AG08396 (cell line): ENCODE measurements at places on chromosomes 11 and 22.

GRCh38 chr11:106879029-106879428 lies 139.2 kb downstream of the GUCY1A2 start:
- DNase-seq = no peak

DNA sequence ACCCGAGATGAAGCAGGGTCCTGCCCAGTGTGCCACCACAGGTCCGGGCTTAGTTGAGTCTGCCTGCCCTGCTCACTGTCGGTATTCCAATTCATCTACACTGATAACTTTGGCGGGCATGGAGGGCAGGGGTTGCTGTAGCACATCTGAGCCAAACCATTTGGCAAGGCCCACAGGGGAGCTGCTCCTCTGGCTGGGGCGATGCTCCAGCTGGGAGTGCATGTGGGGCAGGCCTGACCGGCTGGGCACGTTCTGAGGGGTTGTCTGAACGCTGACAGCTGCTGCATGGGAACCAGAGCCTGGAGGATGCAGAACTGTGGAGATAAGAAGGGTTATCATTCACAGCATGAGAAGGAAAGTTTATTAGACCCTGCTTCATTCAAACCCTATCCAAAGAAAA lies 40.4 kb downstream of the DRG1 start:
- no peak for DNase-seq

DNA sequence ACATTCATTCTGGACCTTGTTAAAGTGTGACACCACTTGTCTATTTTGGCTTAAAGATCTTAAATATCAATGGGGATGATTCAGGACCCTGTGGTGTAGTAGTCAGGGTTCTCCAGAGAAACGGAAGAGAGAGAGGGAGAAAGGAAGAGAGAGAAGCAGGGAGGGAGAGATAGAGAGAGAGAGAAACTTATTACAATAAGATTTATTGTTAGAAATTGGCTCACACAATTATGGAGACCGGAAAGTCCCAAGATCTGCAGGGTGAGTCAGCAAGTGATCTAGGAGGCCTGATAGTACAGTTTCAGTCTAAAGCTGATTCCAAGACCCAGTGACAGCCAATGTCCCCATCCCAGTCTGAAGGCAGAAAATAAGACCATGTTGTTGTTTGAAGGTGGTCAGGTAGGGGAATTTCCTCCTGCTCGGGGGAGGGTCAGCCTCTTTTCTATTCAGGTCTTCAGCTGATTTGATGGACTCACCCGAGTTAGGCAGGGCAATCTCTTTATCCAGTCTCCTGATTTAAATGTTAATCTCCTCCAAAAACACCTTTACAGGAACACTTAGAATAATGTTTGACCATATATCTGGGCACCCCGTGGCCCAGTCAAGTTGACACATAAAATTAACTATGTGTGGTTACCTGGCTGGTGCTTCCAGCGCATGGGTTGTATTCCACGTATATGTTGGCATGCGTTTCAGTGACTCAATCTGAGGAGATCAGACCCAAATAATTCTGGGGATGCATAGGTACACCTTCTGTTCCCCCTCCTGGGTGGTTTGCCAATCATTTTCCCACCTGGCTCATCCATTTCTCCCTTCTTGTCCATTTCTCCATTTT lies 1350.5 kb downstream of the TBC1D22A start:
- DNase-seq = no peak

GRCh38 chr11:62479631-62480201 lies 60.9 kb downstream of the SCGB1A1 start:
- no peak for DNase-seq

- DNase-seq = no peak
These were observed 125.9 kb downstream of the RCN1 start for GRCh38 chr11:32216749-32217148.

DNA sequence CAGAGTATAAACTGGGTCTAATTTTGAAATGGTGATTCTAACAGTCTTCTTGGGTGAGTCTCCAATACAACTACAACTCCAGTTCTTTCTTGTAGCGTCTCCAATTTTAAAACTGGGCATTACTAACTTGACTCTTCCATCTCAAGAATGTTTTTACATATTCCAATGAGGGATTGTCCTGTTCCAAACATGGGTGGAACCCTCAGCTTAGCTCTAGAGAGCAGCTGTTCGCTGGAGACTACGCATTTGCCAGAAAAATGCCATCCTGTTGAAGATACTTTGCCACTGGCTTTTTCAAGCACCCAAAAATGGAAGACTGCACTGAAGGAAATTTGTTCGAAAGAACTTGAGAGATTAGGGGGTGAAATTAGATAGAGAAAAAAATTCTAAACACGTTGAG lies 870.0 kb downstream of the NTM start:
- DNase-seq = no peak

- no peak for DNase-seq
These were observed 33.5 kb downstream of the ETS1 start for GRCh38 chr11:128553662-128554362.

- DNase-seq = no peak
These were observed 54.2 kb downstream of the OTOG start for GRCh38 chr11:17601256-17601671.

DNA sequence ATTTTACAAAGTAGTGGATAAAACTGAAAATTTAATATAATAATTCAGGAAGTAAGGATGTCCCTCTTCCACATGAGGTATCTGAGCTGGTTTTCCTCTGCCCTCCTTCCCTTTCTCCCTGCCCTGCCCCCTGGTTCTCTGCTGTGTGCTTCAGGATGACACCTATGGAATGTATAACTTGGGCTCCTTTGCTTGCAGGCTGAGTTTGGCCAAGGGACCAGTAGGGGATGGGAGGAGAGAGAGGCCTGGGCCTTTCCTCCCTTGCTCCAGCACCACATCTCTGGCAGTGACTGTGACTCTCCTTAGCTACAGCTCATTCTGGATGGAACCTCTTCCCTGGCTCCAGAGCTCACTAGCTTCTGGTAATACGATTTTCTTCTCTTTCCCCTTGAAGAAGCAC lies 10.1 kb downstream of the IRAG1 start:
- no peak for DNase-seq

DNA sequence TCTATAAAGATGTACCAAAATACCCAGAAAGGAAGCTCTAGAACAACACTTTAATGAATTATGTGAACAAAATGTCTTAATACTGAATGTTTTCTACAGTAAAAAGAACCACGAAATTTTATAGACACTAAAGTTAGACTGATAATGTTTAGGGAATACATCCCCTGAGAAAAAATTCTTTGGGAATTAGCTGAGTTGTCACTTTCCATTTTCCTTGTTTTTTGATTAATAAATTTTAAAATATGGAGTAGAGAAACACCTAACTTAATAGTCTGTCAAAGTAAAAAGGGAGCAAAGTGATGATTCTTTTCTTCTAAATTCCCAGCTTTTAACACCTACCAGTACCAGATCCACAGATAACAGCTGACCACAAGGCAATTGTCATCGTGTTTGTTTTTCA lies 23.1 kb upstream of the SCN3B start:
- DNase-seq = no peak

- DNase-seq = no peak
These were observed 6.5 kb upstream of the SCUBE1 start for GRCh38 chr22:43349636-43350035.

DNA sequence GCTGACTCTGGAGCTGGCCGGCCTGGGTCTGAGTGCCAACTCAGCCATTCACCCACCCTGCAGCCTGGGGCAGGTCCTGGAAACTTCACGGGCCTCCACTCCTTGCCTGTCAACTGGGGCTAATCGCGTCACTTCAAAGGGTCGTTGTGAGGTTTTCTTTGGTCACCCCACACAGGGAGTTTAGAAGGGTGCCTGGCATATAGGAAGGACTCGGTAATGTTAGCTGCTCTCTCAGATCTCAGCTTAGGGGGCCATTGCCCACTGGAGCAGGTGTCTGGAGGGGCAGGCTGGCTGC lies 7.3 kb downstream of the INCENP start:
- no peak for DNase-seq

DNA sequence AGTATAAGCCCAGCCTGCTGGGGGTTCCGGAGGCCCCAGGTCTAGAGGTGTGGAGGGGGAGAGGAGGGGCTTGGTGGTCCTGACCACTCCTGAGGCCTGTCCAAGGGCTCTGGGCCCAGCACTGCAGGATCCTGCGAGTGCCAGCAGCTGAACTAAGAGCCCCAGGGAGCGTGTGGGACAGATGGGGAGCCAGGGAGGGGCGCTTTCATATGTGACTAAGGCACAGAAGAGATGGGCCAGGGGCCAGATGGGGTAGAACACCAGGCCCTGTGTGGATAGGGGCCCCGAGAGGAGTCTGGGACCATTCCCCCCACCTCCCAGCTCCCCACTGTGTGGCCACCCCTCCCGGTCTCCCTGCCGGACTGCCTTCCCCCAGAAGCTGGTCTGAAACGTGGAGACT lies 18.4 kb downstream of the MAFF start:
- no peak for DNase-seq

- DNase-seq = no peak
These were observed 28.1 kb downstream of the TSKU start for GRCh38 chr11:76811259-76811658.

- no peak for DNase-seq
These were observed 19.2 kb upstream of the PGM2L1 start for GRCh38 chr11:74417379-74417804.

DNA sequence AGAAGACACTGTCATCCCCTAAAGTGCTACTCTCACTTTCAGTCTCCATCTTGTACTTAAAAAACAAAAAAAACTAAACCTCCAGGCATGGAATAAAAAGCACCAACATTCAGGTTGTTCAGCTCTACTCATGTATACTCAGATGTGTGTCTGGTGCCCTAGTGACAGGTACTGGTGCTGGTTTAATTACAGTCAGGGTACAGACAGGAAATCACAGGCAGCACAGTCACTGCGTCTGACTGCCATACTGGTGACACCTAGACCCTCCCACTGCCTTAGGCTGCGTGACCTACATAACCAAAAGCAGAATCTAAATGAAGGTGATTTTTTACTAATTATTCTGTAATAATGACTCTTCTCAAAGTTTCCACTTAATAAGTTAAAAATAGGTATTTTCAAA lies at the start of gene ARHGAP32:
TSS of gene ARHGAP32 (minus strand) at position 176 of the 400 bp plus-strand sequence. CDS start at position 49, 127 bp downstream.
- DNase-seq = no peak

GRCh38 chr11:68825571-68825970 lies 16.1 kb downstream of the CPT1A start:
- no peak for DNase-seq
